ENCODE measurements at places on chromosomes 5 and 9. TPM values are rescaled to one million over a fixed set of nuclear protein-coding genes. Genes with fewer than 3 reads are reported as not detected.

Gene NLN
- 44.4 TPM for total RNA-seq

DNA sequence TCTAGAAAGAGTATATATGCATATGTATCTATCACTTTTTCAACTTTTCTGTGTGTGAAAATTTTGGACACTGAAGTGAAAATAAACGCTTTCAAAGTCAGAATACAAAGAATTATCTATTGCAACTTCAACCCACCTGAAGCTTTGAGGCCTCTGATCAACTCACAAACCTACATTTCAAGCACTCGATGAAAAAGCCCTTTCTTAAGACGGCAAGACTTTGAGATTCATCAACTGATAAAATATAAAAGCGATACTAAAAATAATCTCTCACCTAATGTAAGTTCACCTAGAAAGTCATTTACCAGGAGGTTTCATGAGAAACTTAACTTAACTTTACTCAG is 1.2 kb downstream of the GOLPH3 start:
- DNase-seq, result no peak

DNA sequence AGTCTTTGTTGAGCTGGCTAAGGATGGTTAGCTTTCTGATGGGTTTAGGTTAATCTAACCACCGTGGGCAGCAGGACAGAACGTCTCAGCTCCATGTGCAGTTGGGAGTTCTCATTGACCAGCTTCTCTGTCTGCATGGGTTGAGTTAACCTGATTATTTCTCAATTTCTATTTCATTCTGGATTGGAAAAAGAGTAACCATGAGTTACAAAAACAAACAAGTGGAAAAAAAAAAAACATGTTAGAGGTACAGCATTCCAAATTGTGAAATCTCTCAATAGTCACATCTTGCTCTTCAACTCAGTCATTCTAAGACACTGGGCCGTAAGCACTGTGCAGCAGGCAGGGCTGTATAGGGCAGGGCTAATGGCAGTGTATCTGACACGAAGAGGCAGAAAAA is 343.7 kb upstream of the KLF4 start:
- DNase-seq, result no peak

Gene NCBP1
- 44.4 TPM for total RNA-seq

DNA sequence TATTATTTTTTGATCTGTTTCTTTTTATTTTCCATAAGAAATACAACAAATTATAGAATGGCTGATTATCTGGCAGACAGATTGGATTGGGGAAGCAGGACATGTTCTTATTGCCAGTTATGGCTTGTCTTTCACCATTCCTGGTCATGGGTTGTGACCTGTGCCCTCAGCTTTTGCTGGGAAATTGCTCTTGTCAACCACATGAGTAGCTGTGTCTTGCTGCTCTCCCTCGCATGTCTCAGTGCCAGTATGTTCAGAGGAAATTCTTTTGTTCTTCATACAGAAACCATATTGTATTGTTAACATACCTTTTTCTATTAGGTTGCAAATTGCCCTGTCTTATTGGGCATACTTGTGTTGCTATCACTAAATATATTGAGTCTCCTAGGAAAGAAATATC is 344.1 kb downstream of the OSTF1 start:
- DNase-seq, result no peak

Gene MEF2C
- total RNA-seq, result 12.0 TPM

Gene HMCN2
- 0.12 TPM for total RNA-seq

DNA sequence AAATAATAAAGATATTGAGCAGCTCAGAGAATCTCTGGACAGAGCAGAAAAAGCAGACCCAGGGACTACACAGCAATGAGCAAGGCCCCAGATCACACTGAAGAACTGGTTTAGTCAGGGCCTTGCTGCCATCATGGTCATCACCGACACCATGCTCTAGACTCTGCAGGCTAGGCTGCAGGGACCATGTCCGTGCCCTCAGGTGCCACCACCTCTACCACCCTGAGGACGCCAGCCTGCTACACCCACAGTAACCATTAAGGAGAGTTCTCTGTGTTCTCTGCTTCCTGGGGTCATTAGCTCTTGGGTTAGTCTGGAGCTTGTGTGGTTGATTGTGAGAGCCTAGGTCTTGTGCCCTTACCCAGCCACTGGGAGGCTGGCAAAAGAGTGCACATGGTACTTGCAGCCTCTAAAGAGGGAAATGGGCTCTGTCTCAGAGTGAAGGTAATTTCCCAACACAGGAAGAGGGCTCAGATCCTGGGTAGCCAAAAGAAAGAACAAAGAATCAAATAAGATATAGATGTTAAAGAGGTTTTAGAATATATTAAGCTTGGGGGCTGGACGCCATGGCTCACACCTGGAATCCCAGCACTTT is 31.9 kb upstream of the JADE2 start:
- no peak for DNase-seq

Gene NOXA1
- total RNA-seq, result 14.3 TPM

GRCh38 chr9:70574151-70574837 is 159.8 kb upstream of the KLF9 start:
- no peak for DNase-seq

DNA sequence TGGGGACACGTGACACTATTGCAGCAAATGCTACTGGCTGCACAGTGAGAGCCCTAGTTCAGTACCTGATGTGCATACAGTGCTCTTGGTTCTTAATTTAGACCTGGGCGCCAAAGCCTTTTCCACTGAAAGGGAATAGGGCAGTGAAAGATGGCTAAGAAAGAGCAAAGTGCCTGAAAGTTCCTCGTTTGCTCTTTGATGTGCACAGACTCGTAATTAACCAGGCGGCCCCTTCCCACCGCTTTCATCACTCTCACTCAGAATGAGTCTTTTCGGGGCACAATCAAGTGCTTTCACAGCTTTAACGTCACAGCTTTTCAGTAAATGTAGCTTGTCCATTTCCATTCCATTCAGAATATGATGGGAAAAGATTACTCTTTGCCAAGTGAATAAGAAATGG is 116.6 kb upstream of the ADRA1B start:
- no peak for DNase-seq

DNA sequence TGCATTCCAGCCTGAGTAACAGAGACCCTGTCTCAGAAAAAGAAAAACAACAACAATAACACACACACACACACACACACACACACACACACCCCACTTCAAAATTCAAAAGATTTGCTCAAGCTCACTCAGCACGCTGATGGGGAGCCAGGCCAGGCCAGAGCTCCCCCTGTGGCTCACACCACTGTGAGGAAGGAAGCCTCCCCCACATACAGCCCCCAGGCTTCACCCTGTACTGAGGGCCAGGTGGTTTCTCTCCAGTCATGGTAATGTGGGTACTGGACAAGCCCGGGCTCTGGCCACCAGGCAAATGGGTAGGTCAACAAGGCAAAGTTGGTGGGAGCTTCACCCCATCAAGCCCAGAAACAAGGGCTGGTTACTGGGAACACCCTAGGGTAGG is 19.0 kb downstream of the ATOX1 start:
- no peak for DNase-seq

Gene LCN9
- total RNA-seq, result 2.0 TPM
